ENCODE measurements at places on chromosomes 16 and 17.

GRCh38 chr16:4048481-4048880, 67.8 kb downstream of the ADCY9 start:
- no peak for DNase-seq

DNA sequence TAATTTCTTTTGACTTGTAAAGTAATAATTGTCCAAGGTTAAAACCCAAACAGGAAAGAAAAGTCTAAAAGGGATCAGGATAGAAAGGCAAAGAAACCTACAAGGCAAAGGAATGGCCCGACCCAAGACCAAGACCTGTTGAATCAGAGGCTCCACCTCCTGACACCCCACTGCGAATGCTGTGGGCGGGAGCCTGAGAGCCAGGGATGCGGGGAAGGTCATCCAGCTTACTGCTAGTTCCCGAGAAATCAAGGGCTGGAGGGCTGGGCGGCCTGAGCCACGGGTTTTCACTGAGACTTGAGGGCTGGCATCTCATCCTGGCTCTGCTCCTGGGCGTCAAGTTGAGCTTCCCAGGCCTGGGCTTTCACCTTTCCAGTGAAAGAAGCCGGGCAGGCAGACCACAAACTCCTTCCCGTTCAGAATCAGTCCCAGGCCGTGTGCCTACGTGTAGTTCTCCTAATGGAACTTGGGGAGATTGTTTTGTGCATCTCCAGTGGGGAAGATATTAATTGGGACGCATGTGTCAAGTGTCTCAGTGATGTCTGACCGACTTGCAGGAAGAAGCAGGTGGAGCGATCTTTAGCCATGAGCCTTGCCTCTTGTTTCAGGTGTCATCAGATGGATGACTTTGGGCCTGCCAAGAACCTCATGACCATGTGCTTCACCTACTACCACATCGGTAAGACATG, 36.9 kb downstream of the CIBAR2 start:
- no peak for DNase-seq

DNA sequence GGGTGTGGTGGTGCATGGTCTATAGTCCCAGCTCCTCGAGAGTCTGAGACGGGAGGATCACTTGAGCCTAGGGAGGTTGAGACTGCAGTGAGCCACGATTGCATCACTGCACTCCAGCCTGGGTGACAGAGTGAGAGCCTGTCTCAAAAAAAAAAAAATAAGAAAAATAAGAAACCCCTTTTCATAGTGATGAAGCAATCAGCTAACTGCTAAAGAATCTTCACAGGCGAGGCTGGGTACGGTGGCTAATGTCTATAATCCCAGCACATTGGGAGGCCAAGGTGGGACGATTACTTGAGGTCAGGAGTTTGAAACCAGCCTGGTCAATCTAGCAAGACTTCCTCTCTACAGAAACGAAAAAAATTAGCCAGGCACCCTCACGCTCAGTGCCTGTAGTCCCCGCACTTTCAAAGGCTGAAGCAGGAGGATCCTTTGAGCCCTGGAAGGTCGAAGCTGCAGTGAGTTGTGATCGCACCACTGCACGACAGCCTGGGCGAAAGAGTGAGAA, 760 bp downstream of the SLFN12L start:
- DNase-seq: no peak

- no peak for DNase-seq
Measured at GRCh38 chr16:23057013-23057596, 92.1 kb downstream of the USP31 start.

DNA sequence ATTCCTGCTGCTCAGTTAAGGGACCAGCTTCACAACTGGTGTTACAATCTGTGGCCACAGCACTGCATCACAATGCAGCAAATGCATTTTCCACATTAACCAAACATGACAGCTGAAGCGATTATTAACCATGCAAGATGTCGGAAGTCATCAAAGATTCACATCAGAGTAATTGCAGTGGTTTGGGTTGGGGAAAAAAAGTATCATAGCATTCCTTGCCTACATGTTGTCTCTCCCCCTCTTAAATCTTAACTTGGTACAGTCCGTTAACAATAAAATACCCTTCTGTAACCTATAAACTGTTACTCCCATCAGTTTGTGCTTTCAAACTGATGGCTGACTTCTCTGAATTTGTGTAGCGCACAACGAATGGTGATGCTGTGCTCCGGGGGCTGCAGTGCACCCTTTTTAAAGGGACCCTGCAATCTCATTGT, 51.6 kb downstream of the NUP93 start:
- DNase-seq: no peak

DNA sequence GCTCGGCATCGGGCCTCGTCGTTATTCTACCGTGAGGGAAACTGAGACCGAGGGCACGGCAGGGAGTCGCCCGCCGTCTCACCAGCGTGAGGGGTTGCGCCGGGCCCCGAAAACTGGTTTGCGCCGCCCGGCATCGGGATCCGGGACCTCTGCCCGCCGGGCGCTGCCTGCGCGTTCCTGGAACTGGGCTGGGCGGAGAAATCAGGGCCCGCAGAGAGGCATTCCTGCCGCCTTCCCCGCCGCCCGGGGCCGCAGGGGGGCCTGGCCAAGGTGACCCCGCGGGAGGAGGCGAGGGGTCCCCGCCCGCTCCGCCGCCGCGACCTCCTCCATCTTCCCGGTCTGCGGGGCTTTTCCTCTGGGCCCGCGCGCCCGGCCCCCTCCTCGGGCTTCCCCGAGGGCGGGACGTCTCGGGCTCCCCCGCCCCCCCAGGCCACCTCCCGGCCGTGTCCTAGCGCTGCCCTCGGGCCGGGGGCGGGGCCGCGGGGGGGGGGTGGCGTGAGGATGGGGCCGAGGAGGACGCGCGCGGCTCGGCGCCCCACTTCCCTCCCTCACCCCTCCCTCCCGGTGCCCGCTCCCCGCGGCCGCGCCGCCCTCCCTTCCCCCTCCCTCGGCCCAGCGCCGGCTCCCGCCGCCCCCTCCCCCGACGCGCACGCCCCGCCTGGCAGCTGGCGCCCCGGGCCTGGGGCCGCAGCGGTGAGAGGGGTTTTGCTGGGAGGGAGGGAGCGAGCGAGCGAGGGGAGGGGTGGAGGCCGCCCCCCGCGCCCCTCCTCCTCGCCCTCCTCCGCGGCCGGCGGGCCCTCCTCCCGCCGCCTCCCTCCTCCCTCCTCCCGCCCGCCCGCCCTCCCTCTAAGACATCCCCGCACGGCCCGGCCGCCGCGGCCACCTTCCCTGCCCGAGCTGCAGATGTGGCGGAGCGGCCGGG, at the start of gene GLIS2:
Gene GLIS2, plus strand, starts transcription at position 882 of the 922 bp plus-strand sequence. CDS start 16,214 bp downstream, outside the sequence.
- DNase-seq: peak; percentile 48

DNA sequence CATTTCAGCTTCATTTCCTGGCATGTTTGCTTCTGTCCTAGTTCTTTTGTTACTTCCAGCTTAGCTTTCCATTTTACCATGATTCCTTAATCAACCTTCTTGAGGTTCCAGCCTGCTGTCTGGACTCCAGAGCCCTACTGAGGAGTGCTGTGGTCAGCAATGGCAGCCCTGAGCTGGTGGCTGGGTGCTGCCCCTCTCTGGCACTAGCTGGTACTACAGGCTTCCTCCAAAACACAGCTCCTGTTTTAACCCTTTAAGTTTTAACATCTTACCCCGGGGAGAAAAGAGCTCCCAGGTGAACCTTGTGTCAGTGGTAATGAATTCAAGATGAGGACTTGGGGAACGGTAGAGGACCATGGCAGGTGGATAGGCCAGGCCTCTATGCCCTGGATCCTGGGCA, 395.5 kb downstream of the TMEM114 start:
- DNase-seq: no peak

- DNase-seq: no peak
Measured at GRCh38 chr17:44539673-44540072, 17.6 kb upstream of the FZD2 start.

GRCh38 chr17:77885678-77886386, 72.7 kb upstream of the TNRC6C start:
- no peak for DNase-seq

- no peak for DNase-seq
Measured at GRCh38 chr17:63704259-63704576, 4.3 kb upstream of the LIMD2 start.

DNA sequence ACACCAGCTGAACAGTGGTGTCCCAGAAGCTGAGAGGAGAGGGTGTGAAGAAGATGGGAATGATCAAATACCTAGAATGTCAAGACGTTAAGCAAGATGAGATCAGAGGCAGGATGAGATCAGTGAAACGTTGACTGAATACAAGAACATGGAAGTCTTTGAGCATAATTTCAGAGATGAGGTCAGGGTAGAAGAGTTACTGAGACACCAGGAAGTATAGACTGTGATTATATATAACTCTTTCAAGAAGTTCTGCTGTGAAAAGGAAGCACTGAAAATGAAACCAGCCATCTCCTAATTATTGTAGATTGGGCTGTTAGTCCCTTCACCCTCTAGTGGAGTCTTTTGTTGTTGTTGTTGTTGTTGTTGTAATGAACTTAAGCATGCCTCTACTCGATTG, 9.1 kb downstream of the SHCBP1 start:
- no peak for DNase-seq

DNA sequence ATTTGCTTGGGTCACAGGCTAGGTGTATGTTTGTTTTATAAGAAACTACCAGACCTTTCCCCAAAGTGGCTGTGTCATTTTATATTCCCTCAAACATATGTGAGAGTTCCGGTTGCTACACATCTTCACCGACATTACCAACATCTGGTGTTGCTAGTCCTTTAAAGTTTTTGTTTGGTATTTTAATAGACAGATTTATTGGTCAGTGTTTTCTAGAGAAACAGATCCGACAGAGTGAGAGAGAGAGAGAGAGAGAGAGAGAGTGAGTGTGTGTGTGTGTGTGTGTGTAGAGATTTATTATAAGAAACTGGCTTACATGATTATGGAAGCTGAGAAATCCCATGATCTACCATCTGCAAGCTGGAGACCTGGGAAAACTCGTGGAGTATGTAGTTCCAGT, 31.0 kb downstream of the LDHD start:
- DNase-seq: no peak

GRCh38 chr16:22141767-22142166, 20.5 kb upstream of the SDR42E2 start:
- DNase-seq: no peak

DNA sequence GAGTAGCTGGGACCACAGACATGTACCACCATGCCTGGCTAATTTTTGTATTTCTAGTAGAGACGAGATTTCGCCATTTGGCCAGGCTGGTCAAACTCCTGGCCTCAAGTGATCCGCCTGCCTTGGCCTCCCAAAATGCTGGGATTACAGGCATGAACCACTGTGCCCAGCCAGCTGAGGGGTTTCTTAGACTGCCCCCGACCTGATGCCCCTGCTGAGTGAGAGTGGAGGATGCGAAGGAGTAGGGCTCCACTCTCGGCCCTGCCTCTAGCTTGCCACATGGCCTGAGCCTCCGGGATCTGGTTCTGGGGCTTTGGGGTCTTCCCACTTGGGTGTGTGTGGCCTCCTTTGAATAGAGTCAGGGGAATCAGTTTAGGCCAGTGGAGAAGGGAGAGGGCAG, 11.0 kb downstream of the GPR179 start:
- no peak for DNase-seq

GRCh38 chr17:43333433-43333943, 65.3 kb upstream of the ARL4D start:
- DNase-seq: no peak

GRCh38 chr16:12833926-12834325, 30.2 kb upstream of the CPPED1 start:
- no peak for DNase-seq

- DNase-seq: peak; percentile 62
Measured at GRCh38 chr17:82244413-82245133, 15.7 kb downstream of the SLC16A3 start.

DNA sequence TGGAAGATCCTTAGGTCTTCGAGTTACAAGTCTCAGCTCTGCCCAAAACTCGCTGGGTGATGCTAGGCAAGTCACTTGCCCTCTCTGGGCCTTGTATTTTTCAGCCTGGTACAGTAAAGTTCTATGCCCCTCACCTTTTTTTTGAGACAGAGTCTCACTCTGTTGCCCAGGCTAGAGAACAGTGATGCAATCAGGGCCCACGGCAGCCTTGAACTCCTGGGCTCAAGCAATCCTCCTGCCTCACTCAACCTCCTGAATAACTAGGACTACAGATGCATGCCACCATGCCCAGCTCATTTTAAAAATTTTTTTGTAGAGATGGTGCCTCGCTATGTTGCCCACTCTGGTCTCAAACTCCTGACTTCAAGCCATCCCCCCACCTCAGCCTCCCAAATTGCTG, 3.8 kb downstream of the MYH11 start:
- DNase-seq: no peak

DNA sequence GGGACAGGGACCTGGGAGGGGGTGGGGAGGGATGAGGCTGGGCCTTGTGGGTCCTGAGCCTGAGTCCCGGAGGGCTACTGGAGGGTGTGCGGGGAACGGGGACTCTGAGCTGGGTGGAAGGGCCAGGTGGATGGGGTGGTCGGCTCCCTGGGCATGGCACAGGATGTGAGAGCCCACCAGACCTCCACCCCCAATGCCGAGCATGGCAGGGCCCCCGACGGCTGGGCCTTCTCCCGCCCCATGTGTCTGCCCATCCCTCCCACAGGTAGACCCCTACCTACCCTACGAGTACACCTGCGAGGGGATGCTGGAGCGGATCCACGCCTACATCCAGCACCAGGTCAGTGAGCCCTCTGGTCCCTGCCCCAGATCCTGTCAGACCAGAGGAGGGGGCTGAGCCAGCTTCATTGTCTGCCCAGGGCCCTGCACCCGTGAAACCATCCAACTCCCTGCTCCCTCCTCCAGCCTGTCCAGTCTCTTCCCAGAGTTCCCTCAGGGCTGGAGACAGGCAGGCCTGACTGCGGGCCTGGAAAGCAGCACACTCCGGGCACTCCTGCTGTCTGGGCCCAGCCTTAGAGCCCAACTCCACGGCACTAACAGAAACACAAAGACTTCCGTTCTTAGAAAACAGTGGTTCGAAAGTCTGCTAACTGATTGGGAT, 78.0 kb downstream of the MGAT5B start:
- DNase-seq: no peak

All from substantia nigra (tissue), 51 donors.